ENCODE measurements at places on chromosomes 2 and 18.

DNA sequence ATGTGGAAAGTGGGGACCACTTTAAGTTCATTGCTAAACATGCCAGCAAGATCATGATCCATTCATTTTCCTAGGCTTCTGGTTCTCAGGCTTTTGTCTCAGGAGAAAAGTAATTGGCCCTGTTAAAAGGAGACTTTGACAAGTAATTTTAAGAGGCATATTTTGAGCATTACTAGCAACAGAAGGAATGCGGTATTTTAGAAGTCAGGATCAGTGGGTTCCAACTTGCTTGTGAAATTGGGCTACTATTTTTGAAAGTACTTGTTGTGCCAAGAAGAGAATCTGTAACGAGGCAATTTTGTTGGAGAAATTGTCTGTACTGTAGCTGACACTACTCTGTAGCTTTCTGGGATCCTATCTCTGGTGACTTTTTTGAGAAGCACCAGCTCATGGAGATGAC lies 59.4 kb downstream of the CERS6 start:
- no peak for DNase-seq

GRCh38 chr2:9378433-9379390 lies 44.6 kb downstream of the ITGB1BP1 start:
- DNase-seq: no peak

GRCh38 chr2:233059797-233060500 lies at the start of gene INPP5D:
Gene INPP5D (plus strand): TSS chr2:233060342. CDS start chr2:233060479, 137 bp downstream.
- DNase-seq: peak; percentile 69

DNA sequence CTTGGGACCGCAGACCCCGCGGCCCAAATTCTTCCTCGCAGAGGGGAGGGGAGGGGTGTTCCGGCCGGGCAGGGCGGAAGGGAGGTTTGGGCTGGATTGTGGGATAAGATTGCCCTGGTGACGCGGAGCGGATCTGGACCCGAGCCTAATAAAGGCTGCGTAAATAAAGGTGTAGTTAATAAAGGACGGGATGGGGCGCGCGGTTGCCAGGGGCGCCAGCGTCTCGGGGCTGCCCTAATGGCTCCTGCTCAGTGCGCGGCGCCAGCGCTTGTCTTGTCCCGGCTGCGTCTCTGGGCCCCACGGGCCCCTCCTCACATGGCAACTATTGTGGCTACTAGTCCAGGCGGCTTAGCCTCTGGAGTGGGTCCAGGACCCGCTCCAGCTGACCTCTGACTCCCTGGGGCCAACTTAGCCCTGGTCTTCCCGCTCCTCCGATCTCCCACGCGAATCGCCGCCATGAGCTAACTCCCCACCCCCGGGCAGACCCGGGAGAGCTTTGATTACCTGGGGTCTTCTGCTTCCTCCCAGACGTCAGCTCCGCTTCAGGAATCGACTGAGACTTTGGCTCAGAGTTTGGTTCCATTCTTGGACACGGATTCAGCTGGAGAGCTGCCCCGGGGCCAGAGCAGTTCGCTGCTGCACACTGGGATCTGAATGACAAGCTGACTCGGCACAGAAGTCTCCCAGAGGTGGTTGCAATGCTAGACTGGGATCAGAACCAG lies 36.5 kb downstream of the SLC25A52 start:
- no peak for DNase-seq

GRCh38 chr2:196169516-196169915 lies 1.9 kb downstream of the STK17B start:
- no peak for DNase-seq

GRCh38 chr2:118130385-118130784 lies 42.1 kb downstream of the INSIG2 start:
- no peak for DNase-seq

DNA sequence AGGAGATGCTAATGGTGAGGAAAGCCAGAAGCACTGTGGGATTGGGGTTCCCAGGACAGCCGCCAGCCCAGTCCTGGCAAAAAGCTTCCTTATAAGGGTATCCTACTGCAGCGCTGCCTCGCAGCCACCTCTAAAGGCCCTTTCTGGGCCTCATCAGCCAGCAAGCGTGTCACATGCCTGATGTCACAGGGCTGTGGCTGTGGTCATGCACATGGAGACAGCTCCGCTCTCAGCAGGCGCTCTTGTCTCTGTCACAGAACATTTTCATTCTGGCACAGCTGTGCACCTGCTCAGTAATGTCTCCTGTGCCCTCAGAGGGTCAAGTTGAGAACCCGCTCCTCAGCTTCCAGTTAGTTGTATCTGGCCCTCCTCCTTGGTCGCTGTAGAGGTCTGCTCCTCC lies 17.7 kb upstream of the MAL start:
- DNase-seq: no peak

DNA sequence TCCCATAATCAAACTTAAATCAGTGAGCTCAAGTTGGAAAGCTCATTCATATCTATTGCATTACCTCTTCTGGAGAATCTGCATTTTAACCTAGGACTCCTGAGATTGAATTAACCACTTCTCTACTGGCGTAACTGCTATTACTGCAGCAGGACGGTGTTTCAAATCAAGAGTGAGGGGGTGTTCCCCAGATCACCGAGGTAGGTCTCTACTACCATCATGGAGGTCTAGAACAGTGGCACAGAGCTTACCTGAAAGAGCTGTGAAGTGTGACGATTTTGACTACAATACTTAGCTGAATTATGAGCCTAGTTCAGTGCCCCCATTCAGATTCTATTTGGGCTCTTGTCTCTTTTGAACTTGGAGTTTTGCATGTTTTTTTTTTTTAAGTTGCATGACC lies 119.5 kb downstream of the POLE4 start:
- no peak for DNase-seq

GRCh38 chr2:191410646-191411436 lies 165.6 kb downstream of the MYO1B start:
- no peak for DNase-seq

DNA sequence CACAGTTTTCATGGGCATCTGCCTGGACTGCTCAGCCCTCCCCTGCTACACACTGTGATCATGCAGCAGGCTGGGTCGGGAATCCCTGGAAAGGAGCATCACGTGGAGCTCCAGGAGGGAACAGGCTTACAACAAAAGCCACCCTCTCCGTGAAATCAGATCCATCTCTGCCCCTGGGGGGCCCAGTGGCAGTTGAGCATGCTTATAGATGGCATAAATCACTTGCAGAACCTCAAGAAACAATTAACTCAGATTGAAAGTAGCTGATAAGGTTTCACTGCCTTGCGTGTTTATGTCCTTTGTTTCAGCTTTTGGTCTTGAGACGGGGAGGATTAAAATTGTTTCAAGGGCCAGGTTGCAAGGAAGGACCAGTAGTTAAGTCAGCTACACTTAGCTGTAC lies 354.8 kb upstream of the MEIS1 start:
- DNase-seq: no peak

- DNase-seq: no peak
These were observed 47.7 kb upstream of the EHBP1 start for GRCh38 chr2:62657783-62658182.

DNA sequence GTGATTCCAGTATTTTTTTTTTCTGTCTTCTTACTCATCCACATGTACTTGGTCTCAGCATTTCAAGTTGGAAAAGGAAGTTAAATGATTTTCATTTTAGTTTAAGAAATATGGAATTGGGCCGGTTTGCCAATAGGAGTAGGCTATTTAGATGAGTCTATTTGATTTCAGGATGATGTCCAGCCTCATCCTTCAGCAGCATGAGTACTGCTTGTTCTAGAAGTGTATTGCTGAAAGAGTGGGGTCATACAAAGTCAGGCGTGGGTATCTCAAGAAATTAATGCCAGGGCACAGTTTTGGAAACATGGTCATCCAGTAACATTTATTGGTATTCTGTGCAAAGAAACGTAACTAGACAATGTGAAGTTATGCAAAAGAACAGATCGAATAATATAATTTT lies 44.9 kb upstream of the MSTN start:
- no peak for DNase-seq

GRCh38 chr2:145303536-145303935 lies 783.6 kb upstream of the ZEB2 start:
- no peak for DNase-seq

DNA sequence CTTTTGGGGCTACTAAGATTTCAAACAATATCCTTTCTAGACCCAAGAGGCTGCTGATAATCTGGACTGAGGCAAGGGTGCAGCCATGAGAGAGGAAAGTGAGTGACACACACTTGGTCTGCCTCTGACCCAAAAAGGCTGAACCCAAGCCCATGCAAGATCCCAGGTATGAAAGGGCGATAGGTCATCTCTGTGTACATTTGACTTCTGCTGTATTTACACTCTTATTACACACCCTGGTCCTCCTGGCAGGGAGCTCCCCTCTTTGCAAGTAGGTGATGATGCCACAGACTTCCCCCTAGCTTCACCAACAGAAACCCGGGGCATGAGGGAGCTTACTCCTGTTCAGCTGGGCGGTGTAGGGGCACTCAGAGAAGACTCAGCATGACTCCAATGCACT lies 61.8 kb upstream of the ACAA2 start:
- no peak for DNase-seq

GRCh38 chr2:231475965-231476364 lies 11.7 kb upstream of the NCL start:
- DNase-seq: no peak

DNA sequence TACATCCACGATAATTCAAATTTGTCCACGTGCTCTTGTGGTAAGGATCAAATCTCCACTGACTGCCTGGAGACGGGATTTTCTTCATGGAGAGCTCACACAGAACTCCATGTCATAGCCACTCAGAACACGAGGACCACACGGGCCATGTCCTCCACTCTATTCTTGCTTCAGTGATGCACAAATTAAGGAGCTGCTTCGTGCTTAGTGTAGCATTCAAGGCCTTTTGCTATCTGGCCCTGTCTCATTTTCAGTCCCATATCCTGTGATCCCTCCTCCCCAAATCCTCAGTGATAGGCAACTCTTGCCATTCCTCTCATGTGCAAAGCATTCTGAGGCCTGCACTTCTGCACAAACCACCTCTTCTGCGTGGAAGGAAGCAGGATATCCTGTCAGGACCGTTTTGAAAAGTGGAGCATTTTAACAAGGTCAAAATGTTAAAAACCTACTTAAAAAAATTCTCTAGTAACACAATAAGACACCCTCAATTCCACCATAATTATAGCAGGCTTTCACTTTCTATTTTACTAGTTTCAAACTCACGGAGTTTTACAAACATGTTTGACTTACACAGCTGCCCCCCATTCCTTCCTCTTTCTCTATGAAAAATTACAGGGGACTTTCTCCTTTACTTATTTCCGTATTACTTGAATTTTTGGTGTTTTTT lies 35.2 kb downstream of the ST3GAL5 start:
- DNase-seq: peak; percentile 24

DNA sequence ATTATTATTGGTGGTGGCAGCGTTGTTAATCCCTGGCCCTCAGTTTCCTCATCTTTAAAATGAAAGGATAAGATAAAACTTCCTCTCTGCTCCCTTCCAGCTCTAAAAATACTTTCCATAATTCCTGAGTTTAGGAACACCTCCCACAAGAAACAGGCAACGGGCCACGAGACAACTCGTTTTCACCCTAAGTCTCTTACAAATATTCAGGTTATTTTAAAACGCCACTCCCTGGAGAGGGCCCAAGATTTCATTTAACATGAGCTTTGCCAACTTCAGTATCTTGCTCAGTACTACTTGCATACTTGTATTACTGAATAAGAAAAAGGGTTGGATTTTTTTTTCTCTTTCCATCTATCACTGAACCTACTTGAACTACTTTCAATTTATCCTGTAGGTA lies 611.1 kb upstream of the FANCL start:
- DNase-seq: no peak

GRCh38 chr2:172928756-172929155 lies 146.9 kb upstream of the MAP3K20 start:
- DNase-seq: no peak

- DNase-seq: peak; percentile 40
These were observed 77.3 kb upstream of the PHLPP1 start for GRCh38 chr18:62637807-62638687.

DNA sequence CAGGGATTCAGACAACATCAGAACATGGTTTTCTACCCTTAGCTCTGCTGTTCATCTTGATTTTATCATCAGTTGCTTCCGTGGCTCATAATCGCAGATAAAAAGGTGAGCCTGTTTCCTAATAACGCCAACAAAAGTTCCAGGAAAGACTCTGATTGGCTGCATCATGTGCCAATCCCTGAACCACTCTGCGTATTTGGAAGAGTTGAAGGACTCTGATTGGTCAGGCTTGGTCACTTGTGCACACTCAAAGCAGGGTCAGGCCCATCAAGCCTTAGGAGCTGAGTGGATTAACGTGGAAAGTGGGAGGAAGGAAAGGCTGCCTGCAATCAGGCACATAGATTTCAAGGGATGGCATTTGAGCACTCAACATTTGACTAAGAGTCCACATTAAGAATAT lies 11.4 kb downstream of the TXNDC2 start:
- no peak for DNase-seq

DNA sequence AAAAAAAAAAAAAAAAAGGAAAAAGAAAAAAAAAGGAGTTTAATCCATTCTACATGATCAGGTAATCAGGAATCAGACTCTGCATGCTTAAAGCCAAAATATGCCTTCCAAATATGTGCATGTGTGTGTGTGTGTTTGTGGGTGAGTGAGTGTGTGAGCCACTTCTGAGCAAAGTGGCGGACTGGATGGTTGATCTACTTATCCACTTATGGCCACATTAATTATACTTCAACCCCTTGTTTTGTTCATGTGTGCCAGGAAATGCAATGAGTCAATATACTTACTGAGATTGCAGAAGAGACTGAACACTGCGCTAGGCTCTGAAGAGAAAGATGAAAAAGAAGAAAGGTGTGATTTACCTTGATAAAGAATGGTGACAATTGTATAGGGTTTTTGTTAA lies 586.5 kb upstream of the NXPH2 start:
- DNase-seq: no peak

GRCh38 chr2:112019569-112019982 lies 35.5 kb upstream of the TMEM87B start:
- DNase-seq: no peak

DNA sequence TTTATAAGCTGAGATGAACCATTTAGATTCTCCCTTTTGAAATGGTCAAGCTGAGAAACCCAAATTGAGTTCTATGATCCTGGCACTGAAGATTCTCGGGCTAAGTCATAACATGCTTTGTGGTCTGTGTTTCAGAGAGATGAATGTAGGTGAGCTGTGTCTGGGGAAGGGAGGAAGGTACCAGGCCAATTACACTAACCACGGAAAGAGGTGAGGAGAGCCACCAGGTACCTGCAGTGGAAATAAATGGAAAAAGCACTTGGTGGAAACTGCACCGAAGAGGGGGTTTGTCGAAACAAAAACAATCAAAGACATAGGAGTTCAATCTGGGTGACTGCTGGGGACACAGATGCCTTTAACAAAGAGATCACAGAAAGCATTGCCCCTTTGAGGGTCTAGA lies 963 bp upstream of the MRPL44 start:
- no peak for DNase-seq

GRCh38 chr2:201414099-201415023 lies 36.9 kb downstream of the TRAK2 start:
- no peak for DNase-seq

Data from T-helper 2 cell treated with Interferon-gamma antibody and Interleukin-4, amounts not matched to agents 5 μg/mL and 100 μg/mL, for 36 hours (primary cell).